ENCODE measurements at places on chromosomes 13 and 19.

DNA sequence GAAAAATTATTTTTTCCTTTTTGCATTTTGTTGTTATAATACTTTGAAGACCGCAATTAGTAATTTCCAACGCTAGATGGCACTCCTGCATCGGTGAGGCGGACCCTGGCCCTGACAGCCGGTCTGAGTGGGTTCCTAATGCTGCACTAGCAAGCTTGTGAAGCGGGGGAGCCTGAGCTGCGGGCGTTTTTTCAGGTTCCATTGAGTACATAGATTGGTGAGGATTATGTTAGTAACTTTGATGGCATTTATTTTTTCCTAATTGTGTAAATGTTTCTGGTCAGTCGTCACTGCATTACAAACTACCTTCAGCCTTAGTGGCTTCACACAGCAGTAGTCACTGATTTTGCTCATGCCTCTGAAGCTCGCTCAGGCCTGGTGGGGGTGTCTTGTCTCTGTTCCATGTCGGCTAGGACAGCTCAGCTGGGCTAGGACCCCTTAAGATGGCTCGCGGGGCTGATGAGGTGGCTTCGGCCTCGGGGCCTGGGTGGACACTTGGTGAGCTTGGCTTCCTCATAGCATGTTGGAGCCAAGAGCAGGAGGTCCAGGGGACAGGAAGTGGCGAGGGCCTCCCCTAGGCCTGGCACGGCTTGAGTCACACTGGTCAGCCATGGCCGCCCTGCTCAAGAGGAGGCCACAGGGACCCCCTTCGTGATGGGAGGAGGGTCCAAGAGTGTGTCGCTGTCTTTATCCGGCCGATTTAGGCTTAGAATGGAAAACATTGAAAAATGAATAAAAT is 25.0 kb downstream of the ERCC5 start:
- no peak for DNase-seq

GRCh38 chr13:113906571-113906970 is 42.7 kb upstream of the GAS6 start:
- DNase-seq: no peak

DNA sequence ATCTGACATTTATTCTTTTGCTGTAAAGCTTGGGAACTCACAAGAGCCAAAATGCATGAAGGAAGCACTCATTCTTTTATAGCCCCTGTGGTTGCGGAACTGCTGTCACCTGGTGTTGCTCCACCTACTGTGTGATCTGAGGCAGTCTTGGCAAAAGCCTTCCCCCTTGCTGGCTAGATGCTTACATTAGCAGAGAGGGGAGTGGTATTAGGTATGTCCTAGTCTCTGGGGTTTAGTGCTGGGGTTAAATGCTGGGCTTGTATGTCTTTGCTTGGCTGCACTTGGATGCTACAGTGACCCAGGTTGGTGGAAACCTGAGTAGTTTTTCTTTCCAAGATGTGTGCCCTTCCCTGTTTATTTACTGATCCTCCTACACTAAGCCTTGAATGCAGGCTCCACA is 99.3 kb downstream of the WDFY2 start:
- no peak for DNase-seq

GRCh38 chr13:20843166-20843565 is 59.4 kb downstream of the XPO4 start:
- DNase-seq: no peak

GRCh38 chr13:22128441-22129408 is 457.9 kb downstream of the FGF9 start:
- DNase-seq: no peak

DNA sequence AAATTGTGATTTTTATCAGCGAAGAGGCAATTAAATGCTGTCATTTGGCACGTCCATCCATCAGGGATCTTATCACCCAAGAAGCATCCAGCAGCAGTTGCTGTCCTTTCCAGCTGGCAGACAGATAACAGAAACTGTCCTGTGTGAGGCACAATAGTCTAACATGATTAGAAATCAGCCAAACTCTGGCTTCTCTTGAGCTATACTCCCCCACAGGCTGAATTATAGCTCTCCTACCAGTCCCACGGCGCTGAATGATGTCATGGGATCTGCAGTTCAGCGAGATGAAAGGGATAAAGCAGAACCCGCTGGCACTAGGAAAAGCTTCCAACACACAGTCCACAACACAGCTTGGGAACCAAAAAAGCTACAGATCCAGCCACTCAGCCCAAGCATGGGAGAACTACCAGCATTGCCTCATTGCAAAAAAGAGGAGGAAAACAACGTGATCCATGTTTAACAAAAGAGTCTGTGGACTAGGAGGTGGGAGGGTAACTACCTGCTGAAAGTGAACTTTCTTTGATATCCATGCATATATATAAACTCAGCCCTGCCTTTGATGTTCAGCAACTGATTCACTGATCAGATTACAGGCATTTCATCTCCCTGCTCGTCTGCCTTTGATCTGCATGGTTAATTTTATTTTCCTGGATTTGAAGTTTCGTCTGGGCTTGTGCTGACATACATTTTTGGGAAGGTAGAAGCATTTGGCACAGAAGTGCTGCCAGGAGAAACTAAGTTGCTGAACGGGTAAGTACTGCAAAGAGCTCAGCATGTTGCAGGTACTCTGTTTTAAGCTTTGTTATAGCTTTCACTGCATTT is at the start of gene TNFRSF19:
TSS of gene TNFRSF19 (plus strand) at position 314 of the 822 bp plus-strand sequence. CDS start 19,772 bp downstream, outside the sequence.
- no peak for DNase-seq

- no peak for DNase-seq
Measured at GRCh38 chr19:54188215-54188871, 1.0 kb downstream of the MBOAT7 start.

GRCh38 chr13:43306372-43306771 is 283.0 kb downstream of the DNAJC15 start:
- DNase-seq: no peak

- DNase-seq: no peak
Measured at GRCh38 chr13:40819797-40820315, 30.4 kb downstream of the SLC25A15 start.

DNA sequence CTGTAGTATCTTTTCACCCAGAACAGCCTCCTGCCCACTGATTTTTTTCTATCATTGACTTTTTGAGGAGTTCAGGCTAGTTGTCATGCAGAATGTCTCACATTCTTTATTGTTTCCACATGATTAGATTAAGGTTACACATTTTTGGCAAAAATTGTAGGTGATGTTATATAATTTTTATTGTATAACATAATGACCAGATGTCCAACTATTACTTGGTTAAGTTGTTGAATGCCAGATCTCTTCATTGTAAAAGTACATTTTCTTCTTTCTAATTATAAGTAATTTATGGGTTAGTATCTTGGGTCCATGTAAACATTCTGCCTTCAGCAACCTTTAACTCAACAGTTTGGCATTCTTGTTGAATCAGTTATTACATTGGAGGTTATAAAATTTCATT is 138.4 kb downstream of the POSTN start:
- DNase-seq: no peak

DNA sequence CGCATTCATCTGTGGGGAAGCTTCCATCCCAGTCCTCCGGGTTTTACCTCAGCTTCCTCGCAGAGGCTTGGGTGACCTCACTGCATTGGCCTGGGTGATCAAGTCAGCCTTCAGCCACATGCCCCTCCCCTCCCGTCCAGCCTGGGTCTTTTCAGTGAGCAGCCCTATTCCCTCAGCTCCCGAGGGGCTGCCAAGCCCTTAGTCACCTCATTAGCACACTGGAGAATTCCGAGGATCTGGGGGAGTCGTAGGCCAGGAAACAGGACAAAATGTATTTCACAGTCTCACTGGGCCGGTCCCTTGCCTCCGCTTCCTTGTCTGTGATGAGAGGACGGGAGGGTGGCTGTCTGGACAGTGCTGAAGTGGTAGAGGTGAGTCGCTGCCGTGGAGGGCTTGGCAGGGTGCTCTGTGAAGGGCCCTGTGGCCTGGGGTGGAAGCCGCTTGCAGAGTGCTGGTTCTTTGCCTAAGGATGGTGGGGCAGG is 19.9 kb downstream of the KDM4B start:
- DNase-seq: no peak

DNA sequence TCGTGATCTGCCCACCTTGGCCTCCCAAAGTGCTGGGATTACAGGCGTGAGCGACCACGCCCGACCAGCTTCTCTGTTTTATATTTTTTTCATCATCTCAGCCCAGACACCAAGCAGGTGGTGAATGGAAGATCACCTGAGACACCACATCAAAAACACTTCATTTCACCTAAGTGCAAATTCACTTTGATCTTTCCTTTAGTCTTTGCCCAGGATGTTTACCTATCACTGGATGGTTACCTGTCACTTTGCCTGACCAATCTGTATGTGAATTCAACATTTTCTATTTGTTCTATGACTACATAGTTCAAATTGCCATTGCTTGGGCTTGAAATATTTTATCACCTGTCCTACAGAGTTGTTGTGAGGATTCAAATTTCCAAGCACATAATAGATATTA is 65.7 kb downstream of the PAN3 start:
- no peak for DNase-seq

DNA sequence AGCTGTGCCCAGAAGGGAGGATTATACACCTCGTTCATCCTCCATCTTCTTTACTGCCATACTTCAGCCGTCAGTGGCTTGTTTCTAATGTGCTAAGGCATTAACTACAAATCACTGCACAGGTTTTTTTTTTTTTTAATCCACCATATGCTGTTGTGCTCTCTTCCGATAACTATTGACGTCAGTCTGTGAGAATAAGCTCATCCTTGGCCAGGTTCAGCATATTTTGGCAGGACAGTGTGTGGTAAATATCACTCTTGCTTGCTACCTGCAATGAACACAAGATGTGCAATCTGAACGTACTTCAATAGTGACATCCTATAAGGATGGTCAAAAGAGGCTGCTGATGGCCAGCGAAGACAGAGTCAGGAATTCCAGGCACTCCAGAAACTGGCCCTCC is 2030.7 kb upstream of the PCDH20 start:
- no peak for DNase-seq

DNA sequence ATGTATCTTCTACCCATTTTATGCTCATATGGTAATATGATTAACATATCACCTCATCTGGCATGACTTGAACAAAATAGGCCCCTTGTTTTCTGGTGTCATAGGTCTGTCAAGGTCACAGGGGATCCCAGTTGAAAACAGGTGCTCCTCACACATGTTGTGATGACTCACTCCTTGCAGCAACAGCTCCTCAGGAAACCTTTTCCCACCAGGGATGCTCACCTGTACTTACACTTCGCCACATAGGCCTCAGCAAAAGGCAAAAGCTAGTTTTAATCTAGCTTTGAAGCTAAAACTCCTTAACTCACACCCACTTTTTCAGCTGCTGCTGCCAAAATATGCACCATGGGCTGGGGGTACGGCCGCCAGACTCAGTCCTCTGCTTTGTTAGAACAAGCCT is 110.0 kb upstream of the SOX21 start:
- no peak for DNase-seq

DNA sequence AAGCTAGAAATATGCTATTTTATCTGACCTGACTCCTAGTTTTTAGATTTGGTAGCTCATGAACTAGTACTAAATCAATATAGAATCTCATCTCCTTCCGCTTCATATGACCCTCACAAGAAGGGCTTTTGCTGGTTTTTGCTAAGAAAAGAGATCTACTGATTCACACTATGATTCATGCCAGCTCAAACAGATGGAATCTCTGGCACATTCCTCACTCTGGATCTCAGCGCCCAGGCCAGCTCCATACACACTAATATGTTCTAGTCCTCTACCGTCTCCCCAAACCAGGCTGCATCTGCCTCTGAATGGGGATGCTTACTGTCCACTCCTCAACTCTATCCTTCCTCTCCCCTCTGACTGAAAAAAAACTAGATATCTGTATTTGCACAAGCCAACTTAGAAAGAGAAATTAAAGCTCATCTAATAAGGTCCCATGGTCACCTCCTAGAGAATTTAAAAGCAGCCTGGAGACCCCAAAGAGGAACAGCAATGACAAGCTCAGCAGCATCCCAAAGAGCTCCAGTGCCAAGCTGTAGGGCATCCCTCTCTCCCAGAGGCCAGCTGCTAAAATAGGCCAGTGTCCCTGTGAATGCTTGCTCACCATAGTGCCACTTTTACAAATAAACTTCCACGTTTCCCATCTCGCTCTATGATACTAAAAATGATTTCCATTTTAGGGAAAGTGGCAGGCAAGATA is 74.9 kb downstream of the LHFPL6 start:
- no peak for DNase-seq

DNA sequence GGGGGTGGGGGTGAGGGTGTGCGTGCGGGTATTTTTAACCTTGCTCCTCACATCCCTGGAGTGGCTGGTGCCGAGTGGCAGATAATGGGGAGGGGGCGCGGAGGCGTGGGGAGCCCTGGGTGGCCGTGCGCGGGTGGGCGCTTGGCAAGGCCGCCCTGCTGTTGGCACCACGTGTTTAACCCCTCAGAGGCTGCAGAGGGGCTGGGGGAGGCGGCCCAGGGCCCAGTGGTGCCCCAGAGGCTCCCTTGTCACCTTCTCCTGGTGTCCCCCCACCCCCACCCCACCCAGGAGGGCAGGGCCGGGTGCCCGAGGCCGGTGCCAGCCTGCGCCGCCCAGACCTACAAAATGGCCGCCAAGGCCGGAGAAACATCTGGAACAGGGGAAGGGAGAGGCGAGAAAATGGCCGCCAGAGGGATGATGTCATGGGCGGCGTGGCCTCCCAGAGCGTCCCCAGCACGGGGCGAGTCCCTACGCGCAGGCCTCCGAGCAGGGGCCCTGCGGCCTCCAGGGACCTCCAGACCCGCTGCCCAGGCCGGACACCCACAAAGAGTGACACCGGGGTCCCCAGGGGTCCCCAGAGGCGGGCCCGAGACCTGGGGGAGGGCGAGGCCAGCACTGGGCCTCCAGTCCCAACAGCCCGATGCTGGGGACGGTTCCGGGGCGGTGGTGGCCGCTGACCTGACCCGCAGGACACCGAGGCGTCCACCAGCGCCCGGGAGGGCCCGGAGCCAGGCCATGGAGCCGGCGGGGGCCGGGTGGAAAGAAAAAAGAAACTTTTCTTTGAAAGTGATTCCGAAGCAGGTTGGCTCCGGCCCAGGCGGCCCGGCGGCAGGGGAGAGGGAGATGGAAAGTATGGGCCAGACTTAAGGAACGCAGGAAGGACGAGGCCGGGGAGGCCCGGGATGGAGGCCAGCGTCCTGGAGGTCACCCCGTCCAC is 38.2 kb downstream of the NFIC start:
- no peak for DNase-seq

DNA sequence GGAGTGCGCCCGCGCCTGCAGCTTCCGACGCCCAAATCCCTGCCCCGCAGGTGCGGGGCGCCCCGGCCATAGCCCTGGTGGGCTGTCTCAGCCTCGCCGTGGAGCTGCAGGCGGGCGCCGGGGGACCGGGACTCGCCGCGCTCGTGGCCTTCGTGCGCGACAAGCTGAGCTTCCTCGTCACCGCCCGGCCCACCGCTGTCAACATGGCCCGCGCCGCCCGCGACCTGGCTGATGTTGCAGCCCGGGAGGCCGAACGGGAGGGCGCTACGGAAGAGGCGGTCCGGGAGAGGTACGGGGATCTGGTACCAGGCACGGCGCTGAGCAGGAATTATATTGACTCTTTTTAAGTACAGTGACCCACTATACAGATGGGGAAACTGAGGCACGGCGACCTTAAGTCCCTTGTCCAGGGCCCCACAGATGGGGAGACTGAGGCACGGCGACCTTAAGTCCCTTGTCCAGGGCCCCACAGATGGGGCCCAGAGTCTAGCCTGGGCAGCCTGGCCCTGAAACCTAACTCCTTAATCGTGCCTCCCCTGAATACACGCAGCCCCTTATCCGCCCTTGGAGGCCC is 586 bp downstream of the MRI1 start:
- DNase-seq: no peak

GRCh38 chr13:39684531-39685137 is 29.2 kb downstream of the COG6 start:
- no peak for DNase-seq

- no peak for DNase-seq
Measured at GRCh38 chr19:45439569-45440258, 16.0 kb upstream of the ERCC1 start.

Data from cortex of kidney (tissue), 1 donor.